Cardiac muscle cell (in vitro differentiated cells and primary cell): ENCODE measurements at places on chromosomes 2 and 18.

GRCh38 chr2:20818820-20819219 is 4.1 kb downstream of the LDAH start:
- DNase-seq = no peak

GRCh38 chr2:8176887-8177286 is 505.0 kb upstream of the ID2 start:
- DNase-seq = no peak

DNA sequence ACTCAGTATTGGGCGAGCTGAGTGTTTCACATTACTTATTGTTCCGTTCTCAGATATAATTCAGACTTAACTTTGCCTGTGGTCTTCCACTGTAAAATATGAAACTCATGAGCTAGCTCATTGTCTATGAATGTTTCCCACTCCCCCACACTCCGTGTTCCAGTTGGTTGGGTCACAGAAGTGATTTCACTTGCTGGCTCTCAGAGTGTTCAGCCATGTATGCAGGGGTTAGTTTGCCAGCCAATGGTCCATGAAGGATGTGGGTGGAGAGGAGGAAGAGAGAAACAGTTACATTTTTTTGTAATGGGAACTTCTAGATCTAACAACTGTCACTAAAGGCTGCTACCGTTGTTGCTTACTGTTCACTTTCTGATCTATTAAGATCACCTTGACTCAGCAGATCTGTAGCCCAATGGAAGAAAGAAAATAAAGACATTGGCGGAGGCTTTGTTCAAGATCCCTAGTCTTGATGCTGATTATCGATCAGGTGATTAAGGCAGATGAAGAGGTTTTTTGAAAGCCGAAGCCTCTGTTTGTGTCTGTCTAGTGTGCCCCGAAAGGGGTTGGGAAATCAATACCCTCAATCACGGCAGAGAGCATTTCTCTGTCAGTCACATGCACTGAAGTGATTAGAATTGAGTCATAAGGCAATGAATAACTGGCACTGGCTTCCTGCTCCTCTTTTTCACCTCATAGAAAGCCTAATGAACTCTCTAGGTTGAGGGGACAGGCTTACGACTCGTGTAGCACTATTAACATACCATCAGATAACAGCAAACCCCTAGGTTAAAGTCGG is 279.7 kb upstream of the FIGN start:
- DNase-seq = peak; percentile 29

GRCh38 chr2:60979231-60979630 is 38.3 kb upstream of the PEX13 start:
- no peak for DNase-seq

GRCh38 chr2:64819361-64819760 is 165.6 kb upstream of the SERTAD2 start:
- DNase-seq = no peak

DNA sequence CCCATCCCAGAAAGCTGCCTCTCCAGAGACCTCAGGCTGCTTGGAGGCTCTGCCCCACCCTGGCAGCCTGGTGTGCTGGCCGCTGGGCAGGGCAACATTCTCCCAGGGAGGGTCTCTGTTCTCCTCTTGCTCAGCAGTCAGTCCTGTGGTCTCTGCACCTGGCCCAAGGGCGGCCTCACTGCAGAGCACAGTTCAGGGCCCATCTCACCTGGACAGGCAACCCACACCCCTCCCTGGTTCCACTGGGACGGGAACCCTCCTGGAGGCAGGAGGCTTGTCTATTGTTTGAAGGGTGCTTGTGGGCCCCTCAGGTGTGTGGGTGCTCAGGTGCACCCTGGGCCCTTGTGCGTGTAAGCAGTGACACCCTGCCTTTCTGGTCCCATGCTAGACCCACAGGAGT is 67.2 kb upstream of the OTOS start:
- no peak for DNase-seq

- DNase-seq = no peak
These were observed 104.2 kb downstream of the ZNF521 start for GRCh38 chr18:25247725-25248124.

DNA sequence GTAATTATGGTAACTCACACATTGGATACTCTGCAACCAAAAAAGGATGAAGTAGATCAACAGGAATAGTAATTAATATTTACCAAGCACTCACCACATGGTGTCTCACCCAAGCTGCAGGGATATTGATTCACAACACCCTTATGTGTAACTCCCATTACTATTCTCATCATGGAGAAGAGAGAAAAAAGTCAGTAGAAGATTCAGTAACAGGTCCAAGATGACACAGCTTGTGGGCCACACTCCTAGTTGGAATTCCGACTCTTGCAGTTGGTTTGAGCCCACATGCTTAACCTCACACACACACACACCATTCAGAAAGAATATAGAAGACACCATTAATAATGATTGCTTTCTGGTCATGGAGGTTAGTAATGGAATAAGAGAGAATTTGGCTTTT is 1.7 kb upstream of the MLPH start:
- DNase-seq = no peak

- peak; percentile 46 for DNase-seq
These were observed 15.2 kb downstream of the GNLY start for GRCh38 chr2:85709401-85709811.

DNA sequence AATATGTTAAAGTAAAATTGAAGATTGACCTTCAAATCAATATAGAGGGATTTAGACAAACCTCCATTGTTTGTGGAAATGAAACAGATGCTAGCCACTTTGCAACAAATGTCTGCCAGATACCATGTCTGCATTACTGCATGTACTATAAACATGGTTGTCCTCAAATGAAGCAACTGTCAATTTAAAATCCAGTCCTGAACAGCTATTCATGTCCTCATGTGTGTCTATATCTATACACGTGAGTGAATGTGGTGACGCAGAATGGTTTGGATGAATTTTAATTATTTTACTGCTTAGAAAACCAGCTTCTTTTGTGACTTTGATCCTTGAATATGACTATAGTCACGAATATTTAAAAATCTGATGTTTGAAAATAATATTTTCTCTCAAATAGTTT is 71.5 kb downstream of the NYAP2 start:
- DNase-seq = no peak

DNA sequence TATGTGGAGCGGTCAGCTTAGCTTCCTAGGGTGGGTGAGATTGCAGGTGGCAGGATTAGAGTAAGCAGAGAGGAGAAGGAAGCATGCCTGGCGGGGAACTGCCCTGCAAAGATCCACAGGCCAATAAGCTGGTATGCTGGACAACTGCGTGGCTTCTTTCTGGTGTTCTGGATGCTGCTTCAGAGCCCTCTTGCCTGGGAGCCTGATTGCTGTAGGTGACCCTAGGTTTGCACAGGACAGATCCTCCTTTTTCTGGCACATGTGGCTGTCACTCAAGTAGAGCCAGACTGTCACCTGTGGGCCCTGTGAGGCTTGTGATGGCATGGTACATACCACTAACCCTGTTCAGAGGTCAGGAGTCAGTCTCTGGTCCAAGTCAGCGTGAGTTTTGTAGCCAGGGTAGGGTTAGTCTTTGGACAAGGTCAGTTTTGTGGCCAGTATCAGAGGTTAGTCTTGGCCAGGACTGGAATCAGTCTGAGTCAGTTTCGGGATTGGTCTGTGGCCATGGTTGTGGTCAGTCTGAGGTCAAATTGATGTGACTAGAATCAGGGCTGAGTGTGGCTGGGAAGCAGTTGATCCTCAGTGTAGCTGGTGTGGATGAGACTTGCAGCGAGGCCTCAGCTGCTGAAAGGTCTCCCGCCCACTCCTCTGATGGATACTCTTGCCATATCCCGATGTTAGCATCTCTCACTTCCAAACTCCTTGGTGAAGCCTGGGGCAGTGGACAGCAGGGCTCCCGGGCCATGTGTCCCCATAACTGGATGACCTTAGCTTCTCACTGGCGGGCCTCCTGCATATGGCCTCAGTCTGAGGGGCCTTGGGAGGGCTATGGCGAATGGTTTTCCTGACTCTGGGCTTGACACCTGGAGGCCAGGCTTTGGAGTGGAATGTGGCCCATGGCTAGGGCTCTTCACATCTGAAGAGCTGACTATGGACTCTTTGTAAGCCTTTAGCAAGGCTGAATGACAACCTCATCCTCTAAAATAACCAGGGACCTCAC is 260.5 kb downstream of the DYSF start:
- DNase-seq = no peak

DNA sequence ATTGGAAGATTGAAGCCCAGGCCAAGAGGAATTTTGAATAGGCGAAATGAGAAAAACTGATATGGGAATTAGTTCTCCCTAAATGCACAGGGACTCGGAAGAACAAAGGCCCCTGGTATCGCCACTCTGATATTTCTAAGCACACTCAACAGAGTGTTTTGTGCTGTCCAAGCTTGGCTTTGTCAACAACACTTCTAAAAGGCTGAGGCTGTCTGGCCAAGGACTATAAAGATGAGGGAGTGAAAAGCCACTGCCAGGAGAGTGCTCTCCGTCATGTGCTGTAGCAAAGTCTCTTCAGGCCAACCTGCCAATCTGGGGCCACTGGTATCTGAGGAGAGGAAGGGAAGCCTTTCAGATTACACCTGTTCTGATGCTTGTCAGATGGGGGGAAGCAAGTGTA is 611.2 kb upstream of the PIK3C3 start:
- no peak for DNase-seq

- DNase-seq = no peak
These were observed 95.3 kb downstream of the GALR1 start for GRCh38 chr18:77344786-77345500.

DNA sequence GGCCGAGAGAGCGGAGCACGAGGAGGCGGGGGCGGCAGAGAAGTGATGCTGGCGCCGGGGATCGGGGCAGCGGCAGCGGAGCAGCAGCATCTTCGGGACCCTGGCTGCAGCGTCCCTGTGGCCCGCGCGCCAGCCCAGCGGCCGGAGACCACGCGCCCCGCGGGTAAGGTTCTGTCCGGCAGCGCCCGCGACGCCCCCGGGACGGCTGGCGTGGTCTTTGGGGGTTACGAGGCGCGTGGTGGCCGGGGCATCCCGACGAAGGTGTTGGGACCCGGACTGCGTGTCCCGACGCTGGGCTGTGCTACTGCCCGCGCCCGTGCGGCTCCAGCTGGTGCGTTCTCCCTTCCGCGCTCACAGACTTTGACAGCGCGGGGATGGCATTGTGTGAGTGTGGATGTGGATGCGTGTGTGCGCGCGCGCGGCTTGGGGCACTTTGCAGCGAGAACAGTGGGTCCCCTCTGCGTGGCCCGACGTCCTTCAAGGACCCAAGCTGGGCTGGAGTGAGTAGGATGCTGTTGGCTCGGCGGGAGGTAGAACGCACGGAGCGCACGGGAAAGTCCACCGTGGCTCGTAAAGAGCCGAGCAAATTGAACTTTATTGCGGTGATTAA is 405.0 kb downstream of the XIRP2 start:
- peak; percentile 54 for DNase-seq

DNA sequence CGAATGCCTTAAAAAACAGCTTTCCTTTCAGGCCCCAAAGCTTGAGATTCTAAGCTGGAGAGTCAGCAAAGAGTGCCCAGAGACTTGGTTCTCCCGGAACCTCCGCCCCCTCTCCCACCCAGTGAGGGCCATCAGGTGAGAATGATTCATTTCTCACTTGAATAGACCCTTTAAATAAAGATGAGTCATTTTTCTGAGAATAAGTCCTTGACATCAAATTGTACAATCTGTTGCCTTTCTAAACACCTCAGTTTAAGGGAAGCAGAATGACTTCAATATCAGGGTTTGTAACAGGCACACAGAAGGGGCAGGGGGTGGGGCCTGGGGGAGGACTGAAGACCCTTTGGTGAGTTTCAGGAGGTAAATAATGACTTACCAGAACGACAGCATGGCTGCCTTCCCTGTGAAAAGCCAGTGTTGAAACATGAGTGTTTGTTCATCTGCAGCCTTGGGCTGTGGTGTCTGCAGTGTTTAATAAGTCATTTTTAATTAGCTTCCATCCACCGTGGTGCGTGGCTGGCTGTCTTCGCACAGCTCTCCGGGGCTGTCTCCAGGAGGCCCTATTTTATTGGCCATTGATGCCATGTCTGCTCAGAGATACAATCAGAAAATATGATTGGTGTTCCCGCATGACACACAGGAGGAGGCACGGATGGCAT is 134.9 kb upstream of the ZNF236 start:
- no peak for DNase-seq

- DNase-seq = peak; percentile 37
These were observed 52.8 kb downstream of the CLASP1 start for GRCh38 chr2:121596221-121597080.

DNA sequence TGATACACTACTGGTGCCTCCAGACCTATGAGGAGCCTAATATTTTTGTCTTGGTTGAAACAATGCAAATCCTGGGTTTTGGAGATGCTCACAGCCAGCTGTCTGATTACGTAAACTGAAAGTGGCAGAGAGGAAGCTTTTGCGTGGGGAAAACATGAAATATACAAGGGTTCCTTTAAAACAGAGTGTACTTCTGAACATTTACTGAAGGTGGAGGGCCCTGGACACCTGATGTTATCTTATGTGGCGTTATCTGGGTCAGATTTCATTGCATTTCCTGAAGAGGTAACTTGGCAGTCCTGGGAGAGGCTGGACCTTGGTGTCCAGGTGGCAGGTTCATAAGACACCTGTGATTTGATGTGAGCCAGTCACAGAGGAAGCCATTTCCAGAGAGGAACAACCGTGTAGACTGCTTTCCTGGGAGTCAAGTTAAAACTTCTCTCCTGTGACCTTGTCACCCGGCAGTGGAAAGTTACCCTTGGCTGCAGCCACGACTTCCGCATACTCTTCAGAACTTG is 105.0 kb downstream of the NEDD4L start:
- DNase-seq = no peak
